ENCODE measurements at places on chromosomes 13 and 19.
A peak's percentile ranks its signal among the peaks of the same experiment; 100 is the strongest.

DNA sequence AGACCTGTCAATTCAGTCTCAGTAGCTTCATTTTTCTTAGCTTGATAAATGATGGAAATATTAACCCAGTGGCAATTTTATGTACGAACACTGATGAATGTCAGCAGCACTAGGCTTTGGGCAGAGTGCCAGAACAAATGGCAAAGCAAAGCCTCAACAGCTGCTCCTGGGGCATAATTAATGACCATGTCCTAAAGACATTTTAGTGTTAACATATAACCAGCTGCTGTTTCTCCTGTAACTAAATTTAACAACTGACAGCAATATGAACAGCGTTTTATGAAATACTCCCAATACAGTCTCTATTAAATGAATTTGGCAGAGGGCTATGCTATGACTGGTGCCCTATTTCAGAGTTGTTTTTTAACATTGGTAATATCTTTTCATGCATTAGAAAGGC, 47.1 kb downstream of the ZNF568 start:
- DNase-seq, result no peak

- no peak for DNase-seq
Observed at GRCh38 chr13:33518452-33518851, 232.9 kb upstream of the STARD13 start.

DNA sequence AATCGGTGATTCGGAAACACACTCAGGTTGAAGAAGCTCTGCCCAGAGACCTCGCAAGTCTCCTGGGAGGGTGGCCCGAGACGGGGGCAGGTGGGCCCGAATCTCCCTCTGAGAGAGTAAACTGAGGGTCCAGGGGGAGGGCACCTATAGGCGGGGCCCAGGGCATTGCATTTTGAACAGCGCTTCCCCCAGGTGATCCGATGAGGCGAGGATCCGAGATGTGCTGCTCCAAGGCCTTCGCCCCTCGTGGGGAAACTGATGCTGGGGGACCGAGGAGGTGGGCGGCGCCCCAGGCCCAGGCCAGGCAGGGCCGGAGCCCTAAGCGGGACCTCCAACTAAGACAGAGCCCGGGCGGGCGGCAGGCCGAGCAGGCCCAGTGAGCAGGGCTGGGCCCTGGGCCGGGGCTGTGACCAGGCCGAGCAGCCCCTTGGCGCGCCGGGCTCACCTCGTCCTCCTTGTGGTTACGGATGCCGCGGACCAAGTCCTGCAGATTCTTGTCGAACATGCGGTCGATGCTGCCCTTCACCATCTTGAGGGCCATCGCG, 500 bp downstream of the AP3D1 start:
- DNase-seq, result no peak

GRCh38 chr13:112973577-112973951, 4.5 kb downstream of the MCF2L start:
- DNase-seq, result no peak

- DNase-seq, result no peak
Observed at GRCh38 chr13:26719356-26719945, 41.1 kb downstream of the GPR12 start.

DNA sequence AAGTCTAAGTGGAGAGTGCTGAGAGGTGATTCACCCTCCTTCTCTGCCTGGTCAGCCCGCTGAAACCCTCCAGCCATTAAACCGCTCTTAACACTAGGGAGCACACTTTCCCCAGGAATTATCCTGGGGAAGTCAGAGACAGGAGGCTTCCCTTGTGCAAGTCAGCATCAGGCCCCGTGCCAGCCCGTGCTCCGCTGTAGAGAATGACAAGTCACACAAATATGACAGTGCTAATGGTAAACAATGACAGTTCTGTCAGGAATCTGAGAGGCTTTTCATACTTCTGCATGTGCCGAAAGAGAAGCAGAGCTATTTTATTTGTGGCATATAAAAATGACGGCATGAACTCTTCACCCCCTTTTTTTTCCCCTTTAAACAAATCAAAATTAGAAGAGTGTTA, 816.9 kb upstream of the SLC10A2 start:
- DNase-seq, result peak; percentile 71

GRCh38 chr19:41476583-41476982, 33.6 kb downstream of the ERICH4 start:
- no peak for DNase-seq

DNA sequence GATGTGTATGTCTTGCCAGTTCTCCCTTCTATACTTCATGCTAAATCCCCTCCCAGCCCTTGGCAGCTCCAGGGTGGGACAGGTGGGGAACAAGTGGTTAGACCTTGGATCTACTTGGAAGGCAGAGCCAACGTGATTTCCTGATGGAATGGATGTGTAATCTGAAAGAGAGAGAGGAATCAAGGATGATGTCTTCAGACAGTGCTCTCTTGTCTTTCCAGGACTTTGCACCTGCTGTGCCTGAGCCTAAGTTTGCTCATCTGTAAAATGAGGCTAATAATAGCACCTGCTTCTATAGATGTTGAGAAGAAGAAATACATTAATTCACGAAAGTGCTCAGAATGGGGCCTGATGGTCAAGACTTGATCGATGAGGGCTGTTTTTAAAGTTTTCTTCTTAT, 7.0 kb upstream of the EGLN2 start:
- DNase-seq, result no peak

DNA sequence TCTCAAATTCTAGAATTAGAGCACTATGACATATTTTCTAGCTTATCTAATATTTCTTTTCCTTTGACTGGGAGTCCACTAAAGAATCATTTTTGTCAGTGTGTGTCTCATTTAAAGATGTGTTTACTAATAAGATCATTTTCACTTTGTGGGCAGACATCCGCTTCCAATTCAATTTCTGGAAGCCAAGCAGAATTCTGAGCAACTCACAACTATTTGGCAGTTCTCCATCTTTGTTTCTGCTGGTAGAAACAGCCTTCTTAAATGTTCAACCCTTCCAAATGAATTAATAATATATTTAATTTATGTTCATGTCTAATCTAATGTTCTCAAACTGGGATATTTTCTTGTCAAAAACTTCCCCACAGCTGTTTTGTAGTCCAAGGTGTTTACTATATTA, 411.8 kb downstream of the KCTD12 start:
- no peak for DNase-seq

DNA sequence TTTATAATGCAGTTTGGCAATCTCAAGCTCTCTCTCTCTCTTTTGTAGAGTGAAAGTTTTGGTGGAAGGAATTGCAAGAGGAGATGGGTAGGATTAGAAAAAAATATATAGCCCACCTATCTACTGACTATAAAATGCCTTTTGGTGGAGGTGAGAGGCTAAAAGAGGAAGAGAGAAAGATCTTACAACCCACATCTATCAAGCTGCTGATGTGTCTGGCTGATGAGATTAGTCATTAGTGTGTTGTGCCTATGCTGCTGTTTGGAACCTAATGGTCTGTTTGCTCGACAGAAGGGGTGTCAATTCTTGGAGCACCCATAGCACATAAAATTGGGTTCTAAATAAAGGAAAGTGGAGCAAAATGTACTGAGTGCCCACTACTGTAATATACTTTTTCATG, 411.0 kb downstream of the HS6ST3 start:
- DNase-seq, result no peak

GRCh38 chr19:5139583-5140325, 170.8 kb downstream of the KDM4B start:
- DNase-seq, result no peak

GRCh38 chr13:29591310-29591709, 4.2 kb downstream of the SLC7A1 start:
- DNase-seq, result no peak

DNA sequence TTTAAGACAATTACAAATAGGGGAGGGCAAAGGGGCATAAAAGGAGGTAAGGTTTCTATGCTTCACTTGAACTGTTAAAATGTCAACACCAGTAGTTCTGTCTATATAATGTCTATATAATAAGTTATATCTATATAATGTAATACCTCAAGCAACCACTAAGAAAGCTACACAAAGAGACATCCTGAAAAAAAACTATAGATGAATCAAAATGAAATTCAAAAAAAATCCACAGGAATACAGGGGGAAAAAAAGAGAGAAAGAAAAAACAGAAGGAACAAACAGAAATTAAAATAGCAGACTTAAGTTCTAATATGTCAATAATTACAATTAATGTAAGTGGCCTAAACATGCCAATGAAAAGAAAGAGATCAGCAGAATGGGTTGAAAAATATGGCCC, 186.0 kb downstream of the KCTD15 start:
- no peak for DNase-seq

GRCh38 chr19:52724701-52725514, 9.9 kb downstream of the ZNF611 start:
- DNase-seq, result no peak

GRCh38 chr13:95301968-95302393, 730 bp upstream of the ABCC4 start:
- DNase-seq, result no peak

DNA sequence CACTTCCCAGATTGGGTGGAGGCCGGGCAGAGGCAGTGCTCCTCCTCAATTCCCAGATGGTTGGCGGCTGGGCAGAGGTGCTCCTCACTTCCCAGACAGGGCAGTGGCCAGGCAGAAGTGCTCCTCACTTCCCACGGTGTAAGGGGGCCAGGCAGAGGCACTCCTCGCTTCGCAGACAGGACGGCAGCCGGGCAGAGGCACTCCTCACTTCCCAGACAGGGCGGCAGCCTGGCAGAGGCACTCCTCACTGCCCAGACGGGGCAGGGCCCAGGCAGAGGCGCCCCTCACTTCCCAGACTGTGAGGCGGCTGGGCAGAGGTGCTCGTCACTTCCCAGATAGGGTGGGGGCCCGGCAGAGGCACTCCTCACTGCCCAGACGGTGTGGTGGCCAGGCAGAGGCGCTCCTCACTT, 36.6 kb upstream of the SLAIN1 start:
- DNase-seq, result no peak

- no peak for DNase-seq
Observed at GRCh38 chr13:32549788-32550187, 11.2 kb upstream of the N4BP2L2 start.

GRCh38 chr19:35753634-35754369, 3.0 kb downstream of the HSPB6 start:
- DNase-seq, result no peak

- DNase-seq, result no peak
Observed at GRCh38 chr13:88840085-88840484, 1168.9 kb downstream of the SLITRK5 start.

DNA sequence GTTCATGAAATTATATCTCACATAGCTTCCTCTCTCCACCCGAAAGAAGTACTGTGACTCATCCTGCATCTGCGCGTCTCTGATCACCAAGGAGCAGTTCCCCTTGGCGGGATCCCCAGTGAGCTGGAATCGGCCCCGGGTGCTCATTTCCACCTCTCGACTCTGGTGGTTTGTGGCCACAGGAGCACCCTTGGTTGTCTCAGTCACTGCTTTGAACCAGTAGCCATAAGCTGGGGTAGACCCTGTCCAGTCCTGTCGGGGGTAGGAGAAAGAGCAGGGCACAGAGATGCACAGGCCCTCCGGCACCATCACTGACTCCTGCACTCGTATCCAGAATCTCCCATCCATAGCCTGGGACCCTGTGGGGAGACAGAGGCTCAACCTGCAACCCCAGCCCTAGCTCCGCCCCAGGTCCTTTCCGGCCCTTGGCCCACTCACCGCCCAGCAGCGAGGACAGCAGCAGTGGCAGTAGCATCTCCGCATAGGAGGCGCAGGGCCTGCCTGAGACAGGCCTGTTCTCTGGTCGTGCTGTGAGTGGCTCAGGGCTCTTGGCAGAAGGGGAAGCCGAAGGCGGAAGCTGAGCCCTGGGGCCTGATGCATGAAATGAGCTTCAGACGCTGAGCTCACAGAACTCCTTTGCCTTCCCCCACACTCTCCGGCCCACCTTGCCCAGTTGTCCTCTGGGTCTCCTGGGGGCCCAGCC, at the start of gene SIGLEC10:
Gene SIGLEC10 (minus strand): TSS at position 536 of the 703 bp plus-strand sequence. CDS start 61 bp downstream, at position 475.
- DNase-seq, result no peak

DNA sequence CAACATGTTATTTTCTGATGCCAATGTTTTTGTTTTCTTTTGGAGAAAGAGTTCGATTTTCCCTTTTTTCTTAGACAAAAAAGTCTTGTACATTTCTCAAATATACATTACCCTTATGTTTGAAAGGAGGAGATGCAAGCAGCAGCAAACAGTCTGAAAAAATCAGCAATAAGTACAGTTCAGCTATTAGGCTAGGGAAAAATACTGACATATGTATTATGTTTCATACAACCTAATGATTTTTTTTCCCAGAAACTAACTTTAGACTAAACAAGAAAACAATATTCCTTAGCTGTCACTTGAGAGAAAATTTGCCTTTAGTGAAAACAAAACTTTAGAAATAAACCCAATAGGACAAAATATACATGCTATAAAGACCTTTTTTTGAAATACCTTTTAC, 1223.5 kb downstream of the SLITRK1 start:
- DNase-seq, result no peak

All from AG04449 (cell line).